ENCODE measurements at places on chromosomes 5 and 9.

- no peak for DNase-seq
These were observed 74.0 kb upstream of the RXRA start for GRCh38 chr9:134252084-134252830.

DNA sequence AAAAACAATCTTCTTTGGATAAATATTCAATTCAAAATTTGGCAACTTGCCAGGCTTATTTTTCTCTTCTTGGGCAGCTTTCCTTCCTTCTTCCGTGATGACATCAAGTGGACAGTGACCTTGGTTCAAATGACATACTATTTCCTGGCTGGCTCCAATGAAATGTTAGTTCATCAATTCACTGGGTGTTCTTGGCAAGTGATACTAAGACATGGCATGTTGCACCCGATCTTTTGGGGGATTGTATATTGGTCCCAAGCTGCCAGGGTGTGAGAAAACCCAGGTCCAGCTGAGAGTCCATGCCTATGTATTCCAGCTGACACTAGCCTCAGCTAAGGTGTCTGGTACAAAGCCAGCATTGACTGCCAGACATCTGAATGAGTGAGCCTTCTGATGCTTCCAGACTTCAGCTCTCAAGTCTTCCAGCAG lies 252.9 kb downstream of the MAT2B start:
- DNase-seq, result no peak

GRCh38 chr5:6452622-6453504 lies 4.2 kb downstream of the UBE2QL1 start:
- no peak for DNase-seq

DNA sequence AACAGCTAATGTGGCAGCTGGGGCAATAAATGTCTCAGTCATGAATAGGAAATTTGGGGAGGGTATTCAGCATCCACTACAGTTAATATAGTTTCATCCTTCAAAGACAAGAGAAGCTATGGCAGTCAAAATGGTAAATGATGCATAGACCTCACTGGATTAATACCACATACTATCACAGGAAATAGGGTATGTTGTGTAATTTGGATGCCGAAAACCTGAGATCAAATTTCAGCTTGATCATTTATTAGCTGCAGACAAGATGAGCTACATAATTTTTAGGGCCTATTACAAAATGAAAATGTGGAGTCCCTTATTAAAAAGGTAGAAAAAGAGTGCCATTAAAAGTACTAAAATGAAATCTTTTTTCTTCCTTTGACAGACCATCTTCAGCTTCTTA lies 112.6 kb upstream of the MTAP start:
- DNase-seq, result no peak

GRCh38 chr9:127865645-127866464 lies 11.4 kb upstream of the ENG start:
- no peak for DNase-seq

- DNase-seq, result no peak
These were observed 113.2 kb downstream of the JAKMIP2 start for GRCh38 chr5:147669169-147669869.

DNA sequence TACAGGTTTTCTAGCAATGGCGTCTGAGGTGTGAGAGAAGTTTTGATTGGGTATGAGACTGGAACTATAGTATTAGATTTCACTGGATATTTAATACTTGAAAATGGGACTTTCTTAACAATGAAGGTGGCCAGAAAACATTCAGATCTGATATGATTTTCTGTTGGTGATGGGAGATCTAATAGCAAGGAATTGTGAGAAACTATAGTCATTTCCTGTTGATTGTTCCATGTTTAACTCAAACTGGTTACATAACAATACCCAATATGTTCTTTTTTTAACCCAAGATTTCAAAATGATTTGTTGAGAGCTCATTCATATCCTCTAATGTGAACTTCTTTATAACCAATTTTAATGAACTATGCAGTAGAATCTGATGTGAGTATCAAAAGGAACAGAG lies 793.2 kb upstream of the RGMB start:
- DNase-seq, result no peak

DNA sequence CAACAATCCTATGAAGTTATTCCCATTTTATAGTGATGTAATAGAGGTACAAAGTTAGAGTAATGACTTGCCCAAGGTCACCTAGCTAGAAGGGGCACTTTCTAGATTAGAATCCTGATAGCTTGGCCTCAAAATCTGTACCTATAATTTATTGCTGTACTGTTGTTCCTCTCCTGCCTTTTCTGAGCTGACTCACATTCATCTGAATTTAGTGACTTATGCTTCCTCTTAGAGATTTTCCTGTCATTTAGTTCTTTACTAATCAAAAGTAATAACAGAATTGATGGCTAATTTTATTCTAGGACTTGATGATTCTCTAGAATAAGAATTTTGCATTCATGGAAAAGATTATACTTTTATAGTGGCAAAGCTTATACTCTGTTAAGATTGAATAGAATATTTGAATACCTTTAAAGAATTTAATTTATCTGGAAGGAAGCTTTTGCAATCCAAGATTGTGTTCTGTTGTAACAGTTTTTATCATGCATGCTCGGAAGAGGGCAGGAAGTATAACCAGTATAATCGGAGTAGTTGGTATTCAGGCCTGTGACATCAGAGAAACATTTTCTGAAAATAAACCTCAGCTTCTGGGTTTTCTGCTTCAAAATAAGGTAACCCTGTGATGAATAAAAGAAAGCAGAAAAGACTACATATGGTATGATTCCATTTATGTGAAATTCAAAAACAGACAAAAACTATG lies 21.3 kb downstream of the CYSTM1 start:
- no peak for DNase-seq

GRCh38 chr9:107943901-107944300 lies 454.3 kb upstream of the KLF4 start:
- DNase-seq, result no peak

GRCh38 chr9:137499858-137500661 lies 40.9 kb upstream of the NSMF start:
- no peak for DNase-seq

DNA sequence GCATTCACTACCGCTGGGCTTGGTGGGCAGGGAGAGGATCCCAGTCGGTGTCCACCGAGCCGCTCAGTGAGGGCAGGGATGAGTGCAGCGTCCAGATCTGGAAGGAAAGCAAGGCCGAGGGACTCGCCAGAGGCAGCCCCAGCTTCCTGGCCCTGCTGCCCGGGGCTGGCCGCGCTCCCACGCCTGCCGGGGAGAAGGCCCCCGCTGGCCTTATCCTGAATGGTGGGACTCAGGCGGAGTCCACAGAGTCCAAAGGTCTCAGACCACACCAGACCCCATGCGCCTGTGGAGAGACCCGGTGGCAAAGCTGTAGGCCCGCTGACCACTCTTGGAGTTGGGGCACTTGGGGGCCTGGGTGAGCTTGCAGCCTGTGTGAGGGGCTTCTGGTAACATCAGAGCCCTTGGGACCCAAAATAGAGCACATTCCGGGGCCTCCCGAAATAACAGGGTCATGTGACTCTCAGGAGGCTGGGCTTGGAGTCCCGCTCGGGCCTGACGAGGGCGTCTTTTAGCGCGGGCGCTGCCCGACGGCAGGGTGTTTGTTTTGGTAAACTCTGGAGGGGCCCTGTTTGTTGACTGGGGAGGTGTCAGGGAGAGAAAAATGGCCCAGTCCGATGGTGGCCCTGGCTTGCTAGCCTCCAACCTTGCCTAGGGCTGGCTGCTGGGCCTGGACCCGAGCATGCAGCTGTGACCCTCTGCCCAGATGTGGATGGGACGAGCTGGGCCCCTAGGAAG lies 2.8 kb downstream of the RXRA start:
- no peak for DNase-seq

GRCh38 chr5:610744-611730 lies 1.1 kb upstream of the CEP72 start:
- no peak for DNase-seq

DNA sequence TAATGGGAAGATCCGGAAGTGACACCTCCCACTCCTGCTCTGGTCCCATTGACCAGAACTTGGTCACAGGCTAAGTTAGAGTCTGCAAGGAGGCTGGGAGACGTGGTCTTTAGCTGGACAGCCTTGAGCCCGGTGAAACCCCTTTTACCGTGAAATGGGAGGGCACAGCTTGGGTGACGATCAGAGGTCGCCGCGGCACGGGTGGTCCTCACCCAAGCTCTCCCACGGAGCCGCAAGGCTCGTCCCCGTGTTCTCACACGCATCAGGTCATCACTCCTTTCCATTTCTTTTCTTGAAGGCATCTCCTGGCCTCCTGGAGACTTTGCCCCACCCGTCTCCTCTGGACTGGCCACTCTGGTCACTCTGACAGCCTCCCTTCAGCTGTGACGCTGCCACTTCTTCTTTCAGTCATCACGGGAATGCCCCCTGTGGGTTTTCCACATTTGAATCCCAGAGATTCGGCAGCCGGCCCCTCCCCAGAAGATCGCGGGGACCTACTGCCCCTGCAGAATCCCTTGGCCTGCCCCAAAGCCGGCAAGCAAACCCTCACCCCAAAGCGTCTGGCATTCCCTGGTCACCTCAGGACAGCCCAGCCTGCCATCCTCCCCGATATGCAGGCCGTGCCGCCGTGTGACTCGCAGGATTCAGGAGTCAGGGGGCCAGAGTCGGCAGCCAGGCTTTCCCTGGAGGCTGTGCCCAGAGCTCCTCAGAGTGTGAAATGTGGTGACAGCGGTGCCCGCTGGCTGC lies 18.9 kb upstream of the EGFL7 start:
- DNase-seq, result no peak

GRCh38 chr5:54624805-54625568 lies 107.4 kb downstream of the SNX18 start:
- DNase-seq, result no peak

DNA sequence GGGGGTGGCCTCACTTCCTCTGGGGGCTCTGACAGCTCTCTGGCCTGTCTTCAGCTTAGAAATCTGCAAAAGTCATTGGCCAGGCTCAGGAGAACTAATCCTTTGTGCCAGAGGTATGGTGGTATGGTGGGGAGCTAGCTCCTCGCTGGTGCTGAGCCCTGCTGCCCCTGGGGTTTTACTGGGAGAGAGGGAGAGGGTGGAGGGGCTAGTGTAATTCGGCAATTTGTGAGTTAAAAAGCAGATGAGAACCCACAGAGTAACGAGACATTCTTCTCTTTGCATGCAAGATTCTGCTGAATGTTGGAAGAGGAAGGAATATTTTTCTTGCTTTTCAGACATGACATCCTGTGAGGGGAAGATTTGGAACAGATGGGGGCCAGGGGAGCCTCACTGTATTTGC lies 65.5 kb upstream of the SPRY4 start:
- no peak for DNase-seq

DNA sequence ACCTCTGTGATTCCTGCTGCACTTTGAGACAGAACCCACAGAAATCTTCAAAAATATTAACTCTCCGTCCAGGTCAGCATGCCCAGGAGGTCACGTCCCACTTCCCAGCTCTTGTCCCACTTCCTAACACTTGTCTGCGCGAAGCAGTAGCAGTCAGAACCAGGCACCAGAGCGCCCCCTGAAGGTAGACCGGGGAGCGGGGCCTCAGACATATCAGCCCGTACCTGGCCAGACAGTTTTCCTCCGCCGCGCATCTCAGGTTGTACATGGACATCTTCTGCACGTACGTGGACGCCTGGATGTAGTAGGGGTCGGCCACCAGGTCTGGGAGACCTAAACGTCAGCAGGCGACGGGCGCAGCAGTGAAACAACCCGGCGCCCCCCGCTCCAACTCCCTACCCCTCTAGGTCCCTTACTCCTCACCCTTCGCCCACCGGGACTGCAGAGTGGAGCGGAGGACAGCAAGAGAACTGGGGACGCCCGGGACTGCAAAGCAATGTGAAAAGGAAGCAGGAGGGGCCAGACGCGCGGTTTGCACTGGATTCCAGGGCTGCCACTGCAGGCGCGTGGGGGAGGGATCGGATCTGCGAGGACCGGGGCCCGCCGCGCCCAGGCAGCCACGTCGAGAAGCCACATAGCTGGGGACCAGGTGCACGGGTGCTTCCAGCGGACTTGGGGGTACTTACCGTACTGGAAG lies 1.2 kb downstream of the LOX start:
- DNase-seq, result no peak

DNA sequence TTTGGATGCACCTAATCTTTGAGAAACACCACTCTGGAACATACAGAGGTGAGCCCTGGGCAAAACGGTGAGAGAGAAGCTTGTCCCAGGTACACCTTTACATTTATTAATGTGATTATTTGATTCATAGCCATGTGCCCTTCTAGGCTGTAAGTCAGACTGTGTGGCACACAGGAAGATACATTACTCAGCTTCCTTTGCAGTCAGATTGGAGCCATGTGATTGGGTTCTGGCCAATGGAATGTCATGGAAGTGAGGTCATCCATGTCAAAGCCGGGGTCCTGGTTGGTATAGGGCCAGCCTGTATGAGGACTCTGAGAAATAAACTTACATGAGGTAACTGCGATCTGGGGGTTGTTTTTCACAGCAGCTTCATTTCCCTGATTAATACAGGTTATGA lies 106.8 kb upstream of the CD180 start:
- no peak for DNase-seq

GRCh38 chr5:92561411-92561959 lies 1019.5 kb downstream of the NR2F1-AS1 start:
- DNase-seq, result no peak

- no peak for DNase-seq
These were observed 9.5 kb upstream of the NAA35 start for GRCh38 chr9:85931495-85931894.

GRCh38 chr9:32877103-32877502 lies 93.8 kb downstream of the TMEM215 start:
- no peak for DNase-seq

DNA sequence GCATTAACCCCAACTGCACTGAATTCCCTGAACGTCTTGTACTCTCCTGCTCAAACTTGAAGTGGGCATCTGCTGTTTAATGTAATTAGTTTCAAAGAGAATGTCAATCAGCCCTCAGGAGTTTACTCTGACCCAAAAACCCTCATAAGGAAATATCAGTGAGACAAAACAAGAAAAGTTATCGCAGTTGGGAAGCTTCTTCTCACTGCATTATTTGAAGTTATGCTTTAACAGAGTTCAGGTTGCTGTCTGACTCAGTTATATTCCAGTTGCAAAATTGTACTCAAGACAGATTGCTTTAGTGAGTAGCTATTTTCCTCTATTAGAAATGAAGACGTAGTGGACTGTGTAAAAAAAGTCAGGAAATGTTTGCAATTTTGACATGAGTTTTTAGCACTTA lies 52.1 kb downstream of the PPIC start:
- DNase-seq, result no peak

DNA sequence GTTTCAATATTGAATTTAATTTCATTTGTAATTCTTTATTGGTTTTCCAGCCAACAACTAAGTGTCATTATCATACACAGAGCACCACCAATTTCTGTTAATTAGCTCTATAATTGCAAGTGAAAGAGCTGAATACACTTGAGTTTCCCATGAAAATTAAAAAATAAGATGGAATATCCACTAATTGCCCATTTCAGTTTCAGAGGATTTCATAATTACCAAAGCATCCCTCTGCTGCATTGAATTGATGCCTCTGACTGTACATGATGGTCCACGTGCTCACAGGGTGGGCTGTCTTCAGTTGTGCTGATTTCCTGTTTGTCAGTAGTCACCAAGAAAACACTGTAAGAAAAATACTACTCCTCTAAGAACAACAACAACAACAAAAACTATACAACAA lies 163.8 kb downstream of the CHSY3 start:
- DNase-seq, result no peak

GRCh38 chr9:36074870-36075532 lies 38.3 kb downstream of the RECK start:
- no peak for DNase-seq

Measured in T-helper 17 cell (primary cell).